ENCODE measurements at places on chromosomes 16 and 17. TPM values are rescaled to one million over a fixed set of nuclear protein-coding genes. Genes with fewer than 3 reads are reported as not detected.

DNA sequence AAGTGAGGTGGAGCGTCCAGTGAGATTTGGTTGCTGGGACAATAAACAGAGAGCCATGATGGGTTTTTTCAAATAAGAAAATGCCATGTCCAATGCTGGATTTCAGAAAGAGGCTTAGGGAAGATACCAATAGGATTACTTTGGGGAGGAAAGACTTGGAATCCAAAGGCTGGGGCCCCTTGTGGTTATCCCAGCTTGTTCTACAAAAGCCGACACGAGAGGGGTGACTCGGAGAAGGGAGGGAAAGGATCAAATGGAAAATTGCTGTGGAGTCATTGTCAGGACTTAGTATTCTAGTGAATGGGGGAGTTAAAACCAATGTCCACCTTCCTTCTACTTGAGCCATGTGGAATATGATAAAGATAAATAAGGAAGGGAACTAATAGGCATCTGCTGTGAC lies 305.5 kb downstream of the SOX9 start:
- H3K27ac ChIP-seq = no peak overlapping the region
- H3K36me3 ChIP-seq = no peaks in the 10 kb centered on the region
- no peak for DNase-seq
- no peaks in the 10 kb centered on the region for H3K27me3 ChIP-seq
- peaks cover 5% of the 10 kb centered on the region for H3K4me1 ChIP-seq
- H3K4me3 ChIP-seq = no peak overlapping the region

- H3K27me3 ChIP-seq = no peaks in the 10 kb centered on the region
- no peak overlapping the region for H3K27ac ChIP-seq
- H3K36me3 ChIP-seq = no peaks in the 10 kb centered on the region
- H3K4me1 ChIP-seq = no peaks in the 10 kb centered on the region
- no peak overlapping the region for H3K4me3 ChIP-seq
Measured at GRCh38 chr17:40915199-40915661, 22.2 kb downstream of the KRT23 start.

DNA sequence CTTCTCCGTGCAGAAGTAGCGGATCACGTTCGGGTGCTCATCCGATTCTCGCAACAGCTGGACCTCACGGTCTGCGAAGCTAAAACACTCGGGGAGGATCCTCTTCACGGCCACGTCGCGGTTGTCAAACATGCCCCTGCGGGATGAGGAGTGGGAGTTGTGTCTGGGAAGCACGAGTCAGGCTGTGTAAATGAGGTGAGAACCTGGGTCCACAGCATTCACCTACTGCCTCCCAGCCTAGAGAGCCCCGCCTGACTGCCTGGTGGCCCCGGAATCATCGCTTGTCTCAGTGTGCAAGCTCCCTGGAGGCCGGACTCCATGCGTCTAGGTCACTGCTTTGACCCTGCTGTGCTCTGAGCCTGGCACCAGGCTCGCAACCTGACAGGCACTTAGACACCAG lies 33.9 kb upstream of the ICAM2 start:
- H3K36me3 ChIP-seq = no peaks in the 10 kb centered on the region
- no peaks in the 10 kb centered on the region for H3K27me3 ChIP-seq
- peaks cover 15% of the 10 kb centered on the region for H3K4me1 ChIP-seq
- no peak overlapping the region for H3K4me3 ChIP-seq

GRCh38 chr16:64964126-64964540 lies 157.7 kb downstream of the CDH11 start:
- H3K27me3 ChIP-seq = no peaks in the 10 kb centered on the region
- DNase-seq = no peak
- no peak overlapping the region for H3K4me3 ChIP-seq
- no peak overlapping the region for H3K27ac ChIP-seq
- H3K4me1 ChIP-seq = no peaks in the 10 kb centered on the region

DNA sequence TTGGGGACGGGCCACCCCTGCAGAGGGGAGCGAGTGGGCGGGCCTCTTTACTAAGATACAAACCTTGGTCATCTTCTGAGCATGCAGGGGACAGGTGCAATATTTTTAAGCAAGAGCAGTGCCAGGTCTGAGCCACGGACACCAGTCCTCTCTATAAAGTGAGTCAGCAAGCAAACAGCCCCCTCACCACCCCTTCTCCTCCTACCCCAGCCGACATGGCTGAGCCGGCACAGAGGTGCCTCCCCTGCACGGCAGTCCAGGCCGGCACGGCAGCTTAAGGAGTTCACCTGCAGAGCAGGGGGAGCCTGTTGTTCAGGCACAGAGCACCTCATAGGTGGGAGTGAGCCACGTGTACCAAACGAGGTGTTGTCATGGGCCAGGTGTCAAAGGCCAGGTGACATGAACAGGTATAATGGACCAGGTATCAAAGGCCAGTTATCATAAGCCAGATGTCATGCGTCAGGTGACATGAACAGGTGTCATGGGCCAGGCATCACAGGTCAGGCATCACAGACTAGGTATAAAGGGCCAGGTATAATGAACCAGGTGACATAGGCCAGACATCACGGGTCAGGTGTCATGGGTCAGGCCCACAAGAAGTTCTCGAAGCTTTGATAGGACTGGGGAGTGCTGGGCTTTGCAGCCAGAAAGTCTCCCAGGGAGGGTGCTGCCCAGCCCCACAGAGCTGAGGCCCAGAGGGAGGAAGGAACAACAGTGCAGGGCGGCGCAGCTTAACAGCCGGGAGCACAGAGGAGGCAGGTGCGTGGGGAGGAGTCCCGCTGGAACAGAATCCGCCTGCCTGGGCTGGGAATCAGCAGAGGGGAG lies 42.6 kb upstream of the ZNF469 start:
- no peaks in the 10 kb centered on the region for H3K4me1 ChIP-seq
- peaks cover 5% of the 10 kb centered on the region for H3K27me3 ChIP-seq
- H3K36me3 ChIP-seq = peaks cover 14% of the 10 kb centered on the region
- H3K27ac ChIP-seq = no peak overlapping the region
- H3K4me3 ChIP-seq = no peak overlapping the region

- no peak for DNase-seq
- H3K4me1 ChIP-seq = no peaks in the 10 kb centered on the region
- H3K27me3 ChIP-seq = no peaks in the 10 kb centered on the region
- H3K27ac ChIP-seq = no peak overlapping the region
- H3K36me3 ChIP-seq = peaks cover 35% of the 10 kb centered on the region
Measured at GRCh38 chr17:50355336-50355700, 9.4 kb downstream of the XYLT2 start.

GRCh38 chr17:59504821-59505220 lies 60.6 kb upstream of the DHX40 start:
- no peaks in the 10 kb centered on the region for H3K4me1 ChIP-seq
- H3K27ac ChIP-seq = no peak overlapping the region
- no peaks in the 10 kb centered on the region for H3K27me3 ChIP-seq
- no peak overlapping the region for H3K4me3 ChIP-seq
- H3K36me3 ChIP-seq = no peaks in the 10 kb centered on the region

- H3K27ac ChIP-seq = no peak overlapping the region
- no peak for DNase-seq
- H3K4me3 ChIP-seq = no peak overlapping the region
- no peaks in the 10 kb centered on the region for H3K36me3 ChIP-seq
- no peaks in the 10 kb centered on the region for H3K27me3 ChIP-seq
- no peaks in the 10 kb centered on the region for H3K4me1 ChIP-seq
Measured at GRCh38 chr16:48109475-48109874, 46.3 kb downstream of the ABCC12 start.

DNA sequence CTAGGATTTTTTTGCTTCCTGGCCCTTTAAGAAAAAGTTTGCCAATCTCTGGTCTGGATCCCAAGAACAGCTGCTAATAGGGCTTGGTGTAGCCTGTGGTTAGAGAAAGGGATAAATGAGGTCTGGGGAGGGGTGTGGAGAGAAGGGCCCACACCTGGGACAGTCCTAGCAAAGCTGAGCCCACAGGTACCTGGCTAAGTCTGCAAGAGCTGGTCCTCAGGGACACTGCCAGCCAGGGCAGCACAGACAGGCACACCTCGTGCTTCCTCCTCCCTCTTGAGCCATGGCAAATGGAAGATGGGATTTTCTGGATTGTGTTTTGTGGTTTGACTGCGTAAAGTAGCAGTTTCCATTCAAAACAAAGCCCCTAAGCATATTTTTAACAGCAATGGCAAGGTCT lies 217.5 kb downstream of the SOX9 start:
- H3K36me3 ChIP-seq = no peaks in the 10 kb centered on the region
- DNase-seq = no peak
- H3K27ac ChIP-seq = no peak overlapping the region
- H3K4me3 ChIP-seq = no peak overlapping the region

DNA sequence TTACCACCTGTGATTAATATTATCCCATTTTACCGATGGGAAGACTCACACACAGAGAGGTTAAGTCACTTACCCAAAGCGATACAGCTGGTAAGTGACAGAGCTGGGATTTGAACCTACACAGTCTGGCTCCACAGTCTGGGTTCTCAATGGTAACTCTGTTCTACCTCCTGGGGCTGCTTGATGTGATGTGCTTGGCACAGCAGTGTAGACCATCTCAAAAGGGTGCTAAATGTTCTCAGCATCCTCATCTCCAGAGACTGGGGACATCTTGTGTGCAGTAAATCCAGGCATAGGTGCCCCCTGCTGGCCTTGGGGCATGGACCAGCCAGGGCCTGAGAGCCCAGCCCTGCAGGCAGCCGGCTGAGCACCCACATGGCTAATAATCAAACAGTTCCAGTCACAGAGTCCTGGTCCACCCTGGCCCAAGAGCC lies 15.4 kb upstream of the KATNB1 start:
- H3K27ac ChIP-seq = no peak overlapping the region
- no peaks in the 10 kb centered on the region for H3K36me3 ChIP-seq
- no peaks in the 10 kb centered on the region for H3K27me3 ChIP-seq
- H3K4me3 ChIP-seq = no peak overlapping the region
- no peaks in the 10 kb centered on the region for H3K4me1 ChIP-seq
- peak; percentile 56 for DNase-seq

GRCh38 chr17:50258647-50259476 lies 15.4 kb upstream of the TMEM92 start:
- H3K27ac ChIP-seq = no peak overlapping the region
- DNase-seq = no peak
- H3K27me3 ChIP-seq = no peaks in the 10 kb centered on the region
- H3K4me1 ChIP-seq = peaks cover 9% of the 10 kb centered on the region
- no peak overlapping the region for H3K4me3 ChIP-seq

- no peak overlapping the region for H3K27ac ChIP-seq
- no peaks in the 10 kb centered on the region for H3K4me1 ChIP-seq
- peaks cover 30% of the 10 kb centered on the region for H3K36me3 ChIP-seq
- no peak for DNase-seq
Measured at GRCh38 chr16:76574651-76575050, 297.4 kb downstream of the CNTNAP4 start.

GRCh38 chr17:8557176-8557806 lies 73.2 kb downstream of the MYH10 start:
- no peak overlapping the region for H3K27ac ChIP-seq
- DNase-seq = no peak
- H3K4me1 ChIP-seq = no peaks in the 10 kb centered on the region

DNA sequence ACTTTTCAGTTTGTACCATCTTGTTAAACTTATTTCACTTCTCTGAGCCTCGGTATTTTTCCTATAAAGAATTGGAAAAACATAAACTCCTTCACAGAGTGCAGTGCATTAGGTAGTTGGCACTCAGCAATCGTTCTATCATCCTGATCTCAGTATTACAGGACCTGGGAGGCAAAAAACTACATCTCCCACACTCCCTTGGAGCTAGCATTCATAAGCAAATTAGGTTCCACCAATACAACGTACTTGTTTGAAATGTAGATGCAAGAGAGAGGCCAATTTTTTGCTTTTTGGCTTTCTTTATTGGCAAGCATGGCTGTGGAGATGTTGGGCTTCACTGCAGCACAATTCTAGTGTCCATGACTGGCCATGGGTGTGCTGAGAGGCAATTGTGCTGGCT lies 285.2 kb downstream of the CA10 start:
- no peaks in the 10 kb centered on the region for H3K4me1 ChIP-seq
- H3K4me3 ChIP-seq = no peak overlapping the region
- H3K36me3 ChIP-seq = peaks cover 18% of the 10 kb centered on the region

- H3K4me3 ChIP-seq = no peak overlapping the region
- no peaks in the 10 kb centered on the region for H3K27me3 ChIP-seq
- DNase-seq = no peak
- H3K4me1 ChIP-seq = peaks cover 26% of the 10 kb centered on the region
- no peak overlapping the region for H3K27ac ChIP-seq
Measured at GRCh38 chr17:82890339-82890730, 50.5 kb upstream of the ZNF750 start.

GRCh38 chr16:1014771-1015495 lies 33.4 kb downstream of the SOX8 start:
- H3K4me3 ChIP-seq = no peak overlapping the region
- H3K36me3 ChIP-seq = no peaks in the 10 kb centered on the region
- no peak for DNase-seq

DNA sequence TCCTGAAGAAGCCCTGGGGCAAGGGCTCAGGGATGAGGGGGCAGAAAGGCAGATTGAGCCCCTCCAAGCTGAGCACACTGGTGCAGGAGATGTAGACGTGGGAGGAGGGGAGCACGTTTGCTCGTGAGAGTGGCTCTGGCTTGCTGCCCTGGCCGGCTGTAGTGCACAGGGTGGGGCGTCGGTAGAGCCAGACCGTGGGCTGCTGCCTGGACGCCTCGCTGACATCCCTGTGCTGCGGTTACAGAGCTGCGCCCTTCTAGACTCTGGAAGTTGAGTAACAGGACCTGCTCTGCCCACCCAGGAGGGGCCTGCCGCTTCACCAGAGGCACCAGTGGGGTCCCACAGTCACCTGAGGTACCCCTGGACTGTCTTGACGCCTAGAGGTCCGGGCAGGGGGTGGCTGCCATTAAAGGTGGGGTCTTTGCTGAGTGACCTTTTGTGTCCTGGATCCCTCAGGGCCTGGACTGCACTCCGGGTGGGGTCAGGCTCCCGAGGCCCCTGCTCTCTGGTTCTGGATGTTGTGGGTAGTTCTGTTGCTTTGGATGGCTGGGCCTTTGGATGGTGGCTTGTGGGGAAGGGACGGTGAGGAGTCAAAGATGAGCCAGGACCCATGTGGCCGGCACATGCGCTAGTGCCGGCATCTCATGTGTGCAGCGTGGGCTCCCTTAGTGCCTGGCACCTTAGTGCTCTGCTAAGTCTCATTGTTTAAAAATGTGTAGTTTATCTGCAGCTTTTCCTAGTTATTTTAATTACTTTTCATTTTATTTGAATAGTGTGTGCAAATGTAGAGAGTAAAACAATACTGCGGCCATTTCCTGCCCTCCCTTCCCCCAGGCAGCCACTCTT lies 41.7 kb downstream of the PGS1 start:
- peaks cover 34% of the 10 kb centered on the region for H3K36me3 ChIP-seq
- peak overlapping the region; percentile 90 for H3K27ac ChIP-seq
- DNase-seq = no peak
- H3K4me1 ChIP-seq = peaks cover 17% of the 10 kb centered on the region

- no peak overlapping the region for H3K27ac ChIP-seq
- peaks cover 71% of the 10 kb centered on the region for H3K36me3 ChIP-seq
- H3K27me3 ChIP-seq = no peaks in the 10 kb centered on the region
- DNase-seq = no peak
- no peak overlapping the region for H3K4me3 ChIP-seq
Measured at GRCh38 chr16:35506898-35507194, 2047.4 kb downstream of the TP53TG3F start.

Gene OTOP2
- not detected for total RNA-seq

Gene NPIPA2
- 19.5 TPM for total RNA-seq

- no peak overlapping the region for H3K4me3 ChIP-seq
- peak overlapping the region; percentile 82 for H3K27ac ChIP-seq
- H3K4me1 ChIP-seq = peaks cover 12% of the 10 kb centered on the region
- no peaks in the 10 kb centered on the region for H3K27me3 ChIP-seq
- H3K36me3 ChIP-seq = peaks cover 17% of the 10 kb centered on the region
Measured at GRCh38 chr17:60231691-60232090, 81.9 kb downstream of the CA4 start.

- peak overlapping the region; percentile 57 for H3K27ac ChIP-seq
- peaks cover 6% of the 10 kb centered on the region for H3K4me1 ChIP-seq
Measured at GRCh38 chr16:87674419-87674818, 72.1 kb downstream of the JPH3 start.

- H3K4me1 ChIP-seq = peaks cover 28% of the 10 kb centered on the region
- peaks cover 36% of the 10 kb centered on the region for H3K27me3 ChIP-seq
- H3K27ac ChIP-seq = no peak within 1 kb of the TSS
Measured at GRCh38 chr16:2147981-2148671, at the start of gene RAB26. RAB26 (plus strand) TSS chr16:2148625; CDS start chr16:2148784, 159 bp downstream.

Measured in WTC11 (cell line).